ENCODE measurements at places on chromosomes 7 and 10. TPM values are rescaled to one million over a fixed set of nuclear protein-coding genes. Genes with fewer than 3 reads are reported as not detected.

- no peak for DNase-seq
These were observed 283.8 kb upstream of the C7orf33 start for GRCh38 chr7:148306759-148307158.

The GRM8 gene
- polyA plus RNA-seq = not detected

- DNase-seq = no peak
These were observed 55.8 kb downstream of the FIGNL1 start for GRCh38 chr7:50394315-50394714.

GRCh38 chr7:118793582-118793981 is 569.1 kb downstream of the ANKRD7 start:
- DNase-seq = no peak

DNA sequence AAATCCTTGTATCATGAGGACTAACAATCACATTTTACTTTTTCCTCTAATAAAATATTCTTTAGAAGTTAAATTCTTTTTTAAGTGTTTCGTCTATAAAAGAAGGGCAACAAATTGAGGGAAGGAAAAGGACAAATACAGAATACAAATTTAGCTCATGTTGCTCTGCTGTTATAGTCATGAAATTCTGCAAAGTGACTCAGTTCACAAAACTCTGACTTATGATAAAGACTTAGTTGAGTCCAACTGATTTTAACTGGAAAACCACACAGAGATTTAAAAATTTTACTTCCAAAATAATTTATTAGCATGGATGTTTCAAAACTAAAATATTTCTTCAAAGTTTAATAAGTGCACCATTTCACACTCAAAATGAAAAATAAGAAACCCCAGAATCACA is 75.0 kb upstream of the GPR22 start:
- no peak for DNase-seq

- no peak for DNase-seq
These were observed 557 bp downstream of the HOXA11 start for GRCh38 chr7:27184337-27185012.
